ENCODE measurements at places on chromosomes 6 and 20.

GRCh38 chr20:3797592-3798372 lies 1.7 kb downstream of the CDC25B start:
- no peak for DNase-seq

DNA sequence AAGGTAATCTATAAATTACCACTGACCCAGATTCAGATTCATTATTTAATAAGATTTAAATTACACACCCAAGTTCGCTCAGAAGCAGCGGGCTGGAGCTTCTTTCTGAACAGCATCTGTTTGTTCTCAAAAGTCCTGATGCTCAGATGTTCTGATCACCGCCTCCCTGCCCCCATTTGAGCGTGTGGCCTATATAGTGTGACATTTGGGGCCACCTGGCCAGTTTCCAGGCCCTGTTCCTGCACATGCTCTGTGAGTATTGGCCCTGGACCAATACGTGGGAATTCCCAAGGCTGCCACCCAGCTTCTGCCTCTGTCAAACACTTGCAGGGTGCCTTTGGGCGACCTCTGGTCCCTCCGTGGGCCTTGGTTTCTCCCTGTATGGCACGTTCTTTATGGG lies 228.8 kb downstream of the TFAP2C start:
- no peak for DNase-seq

DNA sequence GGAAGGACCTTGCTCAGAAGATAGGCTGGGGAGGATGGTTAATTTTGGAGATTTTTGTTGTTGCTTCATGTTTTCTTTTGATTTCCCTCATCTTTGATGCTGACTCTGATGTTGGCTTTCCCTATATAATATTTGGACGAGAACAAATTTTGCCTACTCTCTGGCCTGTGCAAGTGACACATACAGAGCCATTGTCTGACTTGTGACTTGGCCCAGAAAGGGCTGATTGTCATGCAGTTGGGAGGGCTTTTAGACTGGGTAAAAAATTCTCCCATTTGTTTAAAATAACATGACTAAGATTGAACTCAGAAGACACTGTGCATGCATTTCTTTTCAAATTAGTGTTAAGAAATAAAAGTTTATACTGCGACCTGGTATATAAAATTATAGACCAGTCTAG lies 98.6 kb upstream of the SUPT3H start:
- DNase-seq = no peak

DNA sequence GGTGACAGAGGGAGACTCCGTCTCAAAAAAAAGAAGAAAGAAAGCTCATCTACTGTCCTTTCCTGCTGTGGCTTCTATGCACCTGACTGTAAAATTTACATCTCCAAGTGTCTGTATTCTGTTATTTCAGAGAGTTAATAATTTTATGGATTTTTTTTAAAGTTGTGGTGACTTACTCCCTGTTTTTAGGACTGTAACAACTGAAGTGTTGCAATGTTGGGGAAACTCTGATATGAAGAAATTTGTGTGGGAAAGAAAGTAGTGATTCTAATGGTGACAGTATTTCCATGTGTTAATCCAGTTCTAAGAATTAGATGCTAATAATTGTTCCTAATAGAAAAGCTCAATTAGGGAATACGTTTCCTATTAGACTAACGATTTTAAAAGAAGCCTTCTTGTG lies 27.4 kb downstream of the STX11 start:
- no peak for DNase-seq

DNA sequence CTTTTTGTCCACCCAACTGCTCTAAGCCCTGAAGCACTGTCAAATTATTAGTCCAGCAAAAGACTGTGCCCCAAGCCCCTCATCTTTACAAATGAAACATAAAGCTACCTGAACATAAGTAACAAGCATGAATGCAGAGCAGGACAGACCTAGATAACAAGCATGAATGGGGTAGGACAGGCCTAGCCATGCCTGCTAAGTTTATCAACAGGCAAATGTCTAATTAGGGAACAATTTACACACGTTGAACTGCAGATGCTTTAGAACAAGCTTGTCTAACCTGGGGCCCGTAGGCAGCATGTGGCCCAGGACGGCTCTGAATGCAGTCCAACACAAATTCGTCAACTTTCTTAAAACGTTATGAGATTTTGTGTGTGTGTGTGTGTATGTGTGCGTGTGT lies 13.6 kb downstream of the FBXO30 start:
- no peak for DNase-seq

DNA sequence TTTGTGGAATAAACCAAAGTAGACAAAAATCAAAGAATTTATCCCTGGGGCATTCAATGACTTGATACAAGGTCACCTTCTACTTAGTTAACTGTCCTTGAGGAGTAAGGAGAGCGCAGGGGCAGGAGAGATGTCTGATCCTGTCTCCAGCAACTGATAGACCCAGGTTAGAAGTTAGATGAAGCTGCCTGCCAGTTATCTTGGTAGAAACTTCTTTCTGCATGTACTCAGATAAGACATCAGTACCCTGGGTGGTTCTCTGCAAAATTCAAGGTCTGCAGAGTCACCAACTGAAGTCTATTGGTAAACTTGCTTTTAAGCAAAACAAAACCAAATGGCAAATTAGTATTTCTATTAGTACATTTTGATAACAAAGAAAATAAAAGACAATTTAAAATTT lies 2.7 kb downstream of the SGK1 start:
- DNase-seq = no peak

- DNase-seq = no peak
Measured at GRCh38 chr6:168636147-168637004, 195.4 kb downstream of the SMOC2 start.

DNA sequence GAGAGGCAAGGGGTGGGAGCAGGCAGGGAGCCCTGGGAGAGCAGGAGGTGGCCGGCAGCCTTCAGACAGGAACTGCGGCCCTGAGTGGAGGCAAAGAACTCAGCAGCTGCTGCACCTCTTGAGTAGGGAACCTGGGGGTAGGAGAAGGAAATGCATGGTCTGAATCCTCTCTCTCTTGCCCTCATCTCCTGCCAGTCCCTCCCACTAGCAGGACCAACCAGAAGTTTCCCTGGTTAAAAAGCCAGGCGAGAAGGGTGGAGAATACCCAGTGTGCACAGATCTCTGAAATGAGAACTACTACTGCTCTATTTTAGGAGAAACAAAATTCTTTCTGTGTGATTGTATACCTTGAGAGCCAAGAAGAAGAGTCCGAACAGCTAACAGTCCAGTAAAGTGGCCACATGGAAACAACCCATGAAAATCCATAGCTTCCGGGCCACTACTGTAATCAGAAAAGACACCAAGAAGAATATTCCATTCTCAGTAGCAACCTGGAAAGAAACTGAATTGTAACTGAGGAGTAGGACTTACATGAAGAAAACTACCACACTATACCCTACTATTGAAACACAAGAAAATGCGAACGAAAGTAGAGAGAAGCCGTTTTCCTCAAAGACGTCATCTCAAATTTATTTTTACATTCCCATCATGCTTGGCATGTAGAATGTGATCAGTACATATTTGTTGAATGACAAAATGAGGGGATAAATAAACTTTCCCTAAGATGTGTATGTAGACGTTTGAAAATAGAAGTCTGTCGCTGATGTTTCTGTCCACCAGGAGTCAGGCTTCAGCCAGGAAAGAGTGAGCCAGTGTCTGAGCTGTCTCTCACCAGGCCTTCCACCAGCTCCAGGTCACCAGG lies 25.6 kb downstream of the WRNIP1 start:
- DNase-seq = no peak

DNA sequence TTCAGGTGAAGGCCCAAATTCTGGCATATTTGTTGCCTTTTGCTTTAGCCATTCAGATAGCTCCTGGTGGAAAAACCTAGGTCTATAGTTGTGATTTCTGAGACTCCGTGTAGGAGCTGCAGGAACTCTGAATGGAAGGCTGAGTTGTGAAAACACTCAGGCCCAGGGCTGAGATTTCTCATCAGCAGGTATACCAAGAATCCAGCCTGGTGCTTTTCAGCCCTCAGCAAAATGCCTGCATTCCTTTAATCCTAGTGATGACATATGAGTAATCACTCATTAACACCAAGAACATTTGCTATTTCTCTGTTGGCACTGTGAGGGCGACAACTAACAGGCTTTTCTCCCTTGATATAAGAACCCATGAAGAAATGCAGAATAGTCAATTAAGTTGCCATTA lies 546.1 kb upstream of the MAN1A1 start:
- no peak for DNase-seq

DNA sequence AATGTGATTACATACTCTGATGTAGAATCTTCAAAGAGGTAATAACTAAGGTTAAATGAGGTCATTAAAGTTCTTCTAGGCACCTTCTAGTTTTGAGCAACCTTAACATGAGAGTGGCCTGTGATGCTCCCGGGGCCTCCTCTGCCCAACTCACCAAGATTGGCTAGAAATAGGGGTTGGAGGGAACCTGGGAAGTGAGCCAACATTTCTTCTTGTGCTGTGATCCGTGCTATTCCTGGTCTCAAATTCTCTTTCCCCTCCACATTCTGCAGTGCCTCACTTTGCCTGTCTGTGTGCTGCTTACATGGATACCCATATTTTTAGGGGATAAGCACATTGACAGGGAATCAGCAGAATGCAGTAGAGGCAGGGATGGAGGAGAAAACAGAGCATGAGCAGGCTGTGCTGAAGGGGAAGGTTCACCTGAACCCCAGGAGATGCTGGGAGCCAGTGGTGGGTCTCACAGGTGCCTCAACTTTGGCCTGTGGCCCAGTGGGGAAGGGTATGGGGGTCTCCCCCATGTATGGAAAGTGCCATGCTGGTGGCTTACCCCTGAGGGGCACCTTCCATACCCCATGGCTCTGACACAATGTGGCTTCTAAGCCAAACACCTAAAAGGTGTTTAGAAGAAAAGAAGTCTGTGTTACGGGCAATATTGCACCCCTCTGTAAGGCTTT lies 164.7 kb upstream of the CHD6 start:
- DNase-seq = no peak

DNA sequence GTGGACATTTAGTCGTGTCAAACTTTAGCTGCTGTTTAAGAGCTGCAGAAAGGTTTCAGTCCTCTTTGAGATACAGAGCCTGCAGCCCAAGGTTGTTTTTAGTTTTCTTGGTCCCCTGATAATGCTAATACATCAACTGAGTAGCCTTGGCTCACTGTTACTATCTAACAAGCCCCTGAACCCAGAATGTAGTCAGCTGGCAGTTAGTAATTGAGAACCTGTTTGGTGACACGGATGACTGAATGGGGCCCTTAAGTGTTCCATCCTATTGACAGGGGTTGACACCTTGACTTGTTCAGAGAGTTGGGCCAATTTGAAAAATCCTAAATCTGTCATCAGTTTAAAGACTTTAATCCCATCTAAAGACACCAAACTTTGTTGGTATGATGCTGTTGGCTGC lies 2.8 kb downstream of the RTN4IP1 start:
- DNase-seq = no peak

DNA sequence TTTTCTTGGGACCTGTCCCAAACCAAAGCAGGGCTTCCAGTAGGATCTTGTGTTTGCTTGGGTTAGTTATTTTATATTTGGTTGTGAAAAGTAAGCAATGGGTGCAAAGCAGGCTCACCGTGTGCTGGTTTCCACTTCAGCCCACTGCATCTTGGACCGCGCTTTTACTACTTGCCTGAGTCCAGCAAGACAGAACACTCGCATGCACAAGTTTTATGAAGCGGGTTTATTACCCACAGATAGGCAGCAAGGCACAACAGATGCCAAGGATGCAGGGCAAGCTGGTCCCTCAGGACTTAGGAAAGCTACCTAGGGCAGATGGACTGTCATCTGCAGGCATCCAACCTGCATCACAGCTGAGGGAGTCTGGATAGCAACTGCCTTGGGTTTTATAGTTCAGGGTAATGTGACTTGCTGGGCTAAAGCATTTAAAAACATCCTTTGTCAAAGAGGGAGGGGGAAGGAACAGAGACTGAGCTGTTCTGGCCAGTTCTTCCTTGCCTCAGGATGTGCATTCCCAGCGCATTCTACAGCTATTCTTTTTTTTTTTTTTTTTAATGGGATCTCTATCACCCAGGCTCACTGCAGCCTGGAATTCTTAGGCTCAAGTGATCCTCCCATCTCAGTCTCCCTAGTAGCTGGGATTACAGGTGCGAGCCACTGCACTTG lies 18.5 kb downstream of the CITED2 start:
- DNase-seq = no peak

GRCh38 chr20:63563225-63563935 lies 9.4 kb downstream of the FNDC11 start:
- no peak for DNase-seq

- no peak for DNase-seq
Measured at GRCh38 chr6:43936476-43936875, 166.5 kb downstream of the VEGFA start.

Measured in dorsolateral prefrontal cortex (tissue), 122 donors.